ENCODE measurements at places on chromosomes 4 and X. TPM values are rescaled to one million over a fixed set of nuclear protein-coding genes. Genes with fewer than 3 reads are reported as not detected.
A peak's percentile ranks its signal among the peaks of the same experiment; 100 is the strongest.

Gene SERTM2
- total RNA-seq: not detected

Gene RNF128
- not detected for total RNA-seq

Gene FTHL17
- not detected for total RNA-seq

DNA sequence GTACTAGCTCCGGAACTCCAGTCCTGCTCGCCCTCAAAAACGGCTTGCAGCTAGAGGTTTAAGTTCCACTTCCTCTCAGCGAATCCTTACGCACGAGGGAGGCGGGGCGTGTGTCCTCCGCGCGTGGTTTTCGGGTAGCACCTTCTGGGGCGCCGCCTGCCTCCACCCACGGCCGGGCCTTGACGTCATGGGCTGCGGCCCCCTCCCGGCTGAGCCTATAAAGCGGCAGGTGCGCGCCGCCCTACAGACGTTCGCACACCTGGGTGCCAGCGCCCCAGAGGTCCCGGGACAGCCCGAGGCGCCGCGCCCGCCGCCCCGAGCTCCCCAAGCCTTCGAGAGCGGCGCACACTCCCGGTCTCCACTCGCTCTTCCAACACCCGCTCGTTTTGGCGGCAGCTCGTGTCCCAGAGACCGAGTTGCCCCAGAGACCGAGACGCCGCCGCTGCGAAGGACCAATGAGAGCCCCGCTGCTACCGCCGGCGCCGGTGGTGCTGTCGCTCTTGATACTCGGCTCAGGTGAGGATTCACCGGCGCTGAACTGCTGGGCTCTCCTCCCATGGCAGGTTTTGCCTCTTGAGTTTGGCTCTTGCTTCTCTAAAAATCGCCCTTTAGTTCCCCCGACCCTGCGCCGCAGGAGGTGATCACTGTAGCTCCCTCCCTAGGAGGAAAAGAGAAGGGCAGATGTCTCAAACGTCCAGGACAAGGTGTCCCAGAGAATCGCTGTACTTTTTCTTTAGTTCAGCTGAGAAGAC lies at the start of gene AREG:
Gene AREG (plus strand): TSS at position 246 of the 752 bp plus-strand sequence. CDS start 210 bp downstream, at position 456.
- DNase-seq: peak; percentile 87

GRCh38 chrX:17933856-17934255 lies 72.8 kb upstream of the RAI2 start:
- DNase-seq: no peak

Gene SPIN2A
- total RNA-seq: 0.64 TPM

Data from natural killer cell treated with Interleukin-12 subunit alpha and Interleukin-12 subunit beta and Interleukin-15 and Interleukin-18, amount 100 ng/mL, for 72 hours (primary cell).